ENCODE measurements at places on chromosomes 5 and 9. TPM values are rescaled to one million over a fixed set of nuclear protein-coding genes. Genes with fewer than 3 reads are reported as not detected.

- no peak for DNase-seq
Observed at GRCh38 chr9:111828193-111828592, 33.5 kb upstream of the SHOC1 start.

PLPP1 gene
- total RNA-seq = 180 TPM

IRX1 gene
- total RNA-seq = not detected

- no peak for DNase-seq
Observed at GRCh38 chr9:26735160-26735559, 157.4 kb downstream of the CAAP1 start.

CAMK2A gene
- total RNA-seq = 1.4 TPM

DNA sequence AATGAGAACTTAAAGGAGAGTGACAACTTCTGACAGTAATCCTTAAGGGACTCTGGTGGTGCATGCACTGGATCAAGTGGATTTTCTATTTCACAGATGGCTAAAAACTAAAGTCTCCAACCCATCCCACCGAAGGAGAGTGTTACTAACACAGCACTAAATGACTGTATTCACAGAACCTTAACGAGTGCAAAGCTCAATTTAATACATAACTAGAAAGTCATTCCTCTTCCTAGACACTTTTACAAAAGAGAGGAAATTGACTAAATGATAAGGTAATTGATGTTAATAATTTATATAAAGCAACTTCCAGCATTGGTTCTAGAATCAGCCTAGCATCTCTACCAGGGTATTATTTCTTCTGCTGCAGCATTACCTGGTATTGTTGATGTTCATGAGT lies 189.8 kb downstream of the ADAMTS12 start:
- DNase-seq = no peak

DNA sequence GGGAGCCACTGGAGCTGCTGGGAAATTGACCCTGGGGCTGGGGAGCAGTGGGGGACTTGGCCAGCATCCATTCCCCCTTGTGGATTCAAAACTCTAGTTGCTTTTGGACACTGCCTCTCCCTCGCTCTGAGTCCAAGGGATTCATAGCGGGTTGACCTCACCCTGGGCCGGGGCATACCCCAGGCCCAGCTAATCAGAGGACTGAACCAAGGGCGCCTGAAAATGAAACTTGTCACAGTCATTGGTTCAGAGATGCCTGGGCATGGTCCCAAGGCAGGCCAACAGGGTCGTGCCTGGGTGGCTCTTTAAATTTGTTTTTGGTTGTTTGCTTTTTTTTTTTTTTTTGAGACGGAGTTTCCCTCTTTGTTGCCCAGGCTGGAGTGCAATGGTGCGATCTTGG lies 22.6 kb downstream of the STK10 start:
- DNase-seq = no peak
